Thoracic aorta (tissue), 2 donors: ENCODE measurements at places on chromosomes 1 and 21. TPM values are rescaled to one million over a fixed set of nuclear protein-coding genes. Genes with fewer than 3 reads are reported as not detected.

TMEM50A gene
- total RNA-seq, result 111 TPM

C1orf94 gene
- total RNA-seq, result not detected

PYGO2 gene
- 21.4 TPM for total RNA-seq

OLIG2 gene
- total RNA-seq, result not detected

LYPD8 gene
- total RNA-seq, result not detected
